ENCODE measurements at places on chromosomes 6 and 20.

DNA sequence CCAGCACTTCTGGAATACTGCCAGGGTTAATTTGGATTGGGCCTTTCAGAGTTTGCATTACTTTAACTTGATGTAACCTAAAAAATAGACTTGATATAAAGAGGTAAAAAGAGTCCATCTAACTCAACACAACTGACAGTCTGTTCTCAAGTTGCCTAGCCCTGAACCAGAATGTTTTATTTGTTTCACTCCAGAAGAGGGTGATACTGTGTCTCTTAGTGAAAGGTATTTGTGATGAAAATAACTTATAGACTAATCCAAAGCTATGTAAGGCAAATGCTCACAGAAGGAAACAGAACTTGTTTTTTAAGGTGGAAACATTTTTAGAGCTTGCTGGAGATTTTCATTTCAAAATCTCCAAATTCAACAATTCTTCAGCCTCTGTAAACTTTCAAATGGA lies 469.1 kb upstream of the RUNX2 start:
- DNase-seq: peak; percentile 18

DNA sequence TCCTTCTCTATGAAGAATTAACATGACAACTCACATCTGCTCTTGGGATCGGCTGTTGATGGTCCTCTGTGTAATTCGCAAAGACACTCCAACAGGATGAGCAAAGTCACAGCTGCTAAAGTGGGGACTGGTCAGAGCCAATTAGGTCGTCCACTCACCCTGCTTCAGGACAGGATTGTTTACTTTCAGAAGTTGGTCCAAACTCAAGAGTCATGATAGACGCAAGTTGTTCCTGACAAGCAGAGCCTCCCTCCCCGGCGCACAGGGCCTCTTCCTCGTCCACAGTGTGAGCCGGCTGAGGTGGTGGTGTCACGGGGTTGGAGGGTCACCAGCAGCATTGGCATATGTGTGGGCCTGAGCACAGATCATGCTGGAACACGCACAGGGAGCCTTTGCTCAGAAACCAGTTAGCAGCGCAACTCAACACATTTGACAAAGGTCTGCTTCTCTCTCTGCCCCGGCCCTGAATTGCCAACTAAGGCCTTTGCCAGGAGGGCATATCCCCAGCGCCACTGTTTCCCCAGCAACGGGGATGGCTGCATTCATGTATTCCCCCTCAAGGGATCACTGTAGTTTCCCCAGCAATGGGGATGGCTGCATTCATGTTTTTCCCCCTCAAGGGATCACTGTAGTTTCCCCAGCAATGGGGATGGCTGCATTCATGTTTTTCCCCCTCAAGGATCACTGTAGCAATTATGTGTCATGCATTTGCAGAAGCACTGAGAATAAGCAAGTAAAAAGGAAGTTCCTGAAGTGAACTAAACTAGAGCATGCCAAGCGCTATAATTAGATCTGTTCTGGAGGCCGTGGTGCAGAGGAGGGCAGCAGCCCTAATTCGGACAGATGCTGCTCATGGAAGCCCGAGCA lies 111.7 kb downstream of the THBS2 start:
- peak; percentile 59 for DNase-seq

- DNase-seq: peak; percentile 89
Observed at GRCh38 chr6:29516108-29516507, 28.4 kb upstream of the MAS1L start.

- no peak for DNase-seq
Observed at GRCh38 chr6:3233321-3233720, 5.9 kb upstream of the TUBB2B start.

- DNase-seq: no peak
Observed at GRCh38 chr6:12947151-12947871, 230.7 kb downstream of the PHACTR1 start.

DNA sequence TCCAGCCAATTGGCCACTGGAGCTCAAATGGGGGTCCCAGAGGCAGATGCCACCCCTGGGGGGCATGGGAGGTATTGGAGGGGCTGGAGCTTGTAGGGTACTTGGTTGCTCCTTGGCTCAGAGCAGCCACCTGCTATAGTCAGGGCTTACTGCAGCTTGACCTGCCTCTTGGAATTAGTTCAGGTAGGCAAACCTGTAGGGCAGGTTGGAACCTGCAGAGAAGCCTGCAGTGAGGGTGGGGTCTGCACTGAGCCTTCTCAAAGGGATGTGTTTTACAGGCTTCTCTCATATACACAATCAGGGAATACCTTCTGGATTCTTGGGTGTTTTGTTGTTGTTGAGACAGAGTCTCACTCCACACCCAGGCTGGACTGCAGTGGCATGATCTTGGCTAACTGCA lies 94.2 kb upstream of the MYL9 start:
- no peak for DNase-seq

DNA sequence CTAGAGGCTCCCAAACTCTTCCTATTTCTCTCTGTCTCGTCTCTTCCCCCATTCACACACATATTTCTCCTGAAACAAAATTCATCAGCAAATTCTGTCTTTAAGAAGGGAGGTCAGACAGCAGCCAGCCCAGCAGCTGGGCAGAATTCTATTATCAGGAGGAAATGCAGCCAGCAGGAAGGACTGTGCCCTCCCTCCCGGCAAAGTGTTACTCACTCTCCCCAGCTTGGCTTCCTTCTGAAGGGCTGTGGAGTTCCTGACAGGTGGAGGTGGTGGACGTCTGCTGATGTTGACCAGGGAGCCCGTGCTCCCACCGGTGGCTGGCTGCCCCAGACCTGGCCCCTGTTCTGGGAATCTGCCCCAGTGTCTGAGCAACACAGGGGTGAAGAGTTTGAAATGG lies 37.3 kb downstream of the KCNB1 start:
- DNase-seq: no peak

DNA sequence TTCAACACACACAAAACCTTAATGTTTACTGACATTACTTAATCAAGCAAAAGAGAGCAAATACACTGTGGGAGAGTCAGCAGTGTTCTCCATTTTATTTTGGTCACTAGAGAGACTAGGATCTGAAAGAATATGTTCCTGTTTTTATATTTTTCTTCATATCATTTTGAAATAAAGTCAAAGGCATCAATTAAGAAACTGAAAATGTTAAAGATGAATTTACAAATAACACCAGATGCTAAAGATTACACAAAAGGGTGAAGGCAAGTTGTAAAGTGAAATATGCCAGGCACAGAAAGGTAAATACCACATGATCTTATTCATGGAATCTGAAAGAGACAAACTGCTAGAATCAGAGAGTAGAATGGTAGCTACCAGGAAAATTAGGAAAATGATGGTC lies 60.3 kb upstream of the FABP7 start:
- DNase-seq: no peak

- DNase-seq: no peak
Observed at GRCh38 chr6:70157086-70157485, 145.8 kb downstream of the COL9A1 start.

DNA sequence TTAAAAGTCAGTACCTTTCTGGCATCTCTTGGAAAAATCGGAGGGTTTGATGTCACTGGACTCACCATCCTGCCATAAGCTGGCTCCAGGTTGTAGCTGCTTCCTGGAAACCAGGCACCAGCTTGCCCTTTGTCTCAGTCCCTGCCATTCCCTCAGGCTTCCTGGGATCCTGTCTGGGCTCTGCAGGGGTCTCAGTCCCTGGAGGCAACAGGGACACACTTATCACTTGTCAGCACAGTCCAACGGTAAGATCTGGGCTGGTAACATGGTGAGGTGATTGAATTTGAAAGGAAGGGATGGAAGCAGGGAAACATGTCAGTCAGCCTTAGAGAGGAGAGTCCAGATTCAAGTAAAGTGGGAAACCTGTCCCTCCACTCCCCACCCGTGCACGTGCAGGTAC lies 147.6 kb upstream of the ECI2 start:
- no peak for DNase-seq

GRCh38 chr20:34215711-34216381 lies 25.4 kb upstream of the ASIP start:
- DNase-seq: peak; percentile 84

- peak; percentile 43 for DNase-seq
Observed at GRCh38 chr20:63442100-63442493, 30.4 kb downstream of the KCNQ2 start.

Data from RPMI7951 (cell line).